Fibroblast of lung (primary cell): ENCODE measurements at places on chromosomes 13 and 19.

- peaks cover 35% of the 10 kb centered on the region for H3K36me3 ChIP-seq
- peak overlapping the region; percentile 98 for H3K27ac ChIP-seq
- H3K27me3 ChIP-seq = no peaks in the 10 kb centered on the region
Observed at GRCh38 chr19:1270213-1270853, 1.2 kb downstream of the CIRBP start.

DNA sequence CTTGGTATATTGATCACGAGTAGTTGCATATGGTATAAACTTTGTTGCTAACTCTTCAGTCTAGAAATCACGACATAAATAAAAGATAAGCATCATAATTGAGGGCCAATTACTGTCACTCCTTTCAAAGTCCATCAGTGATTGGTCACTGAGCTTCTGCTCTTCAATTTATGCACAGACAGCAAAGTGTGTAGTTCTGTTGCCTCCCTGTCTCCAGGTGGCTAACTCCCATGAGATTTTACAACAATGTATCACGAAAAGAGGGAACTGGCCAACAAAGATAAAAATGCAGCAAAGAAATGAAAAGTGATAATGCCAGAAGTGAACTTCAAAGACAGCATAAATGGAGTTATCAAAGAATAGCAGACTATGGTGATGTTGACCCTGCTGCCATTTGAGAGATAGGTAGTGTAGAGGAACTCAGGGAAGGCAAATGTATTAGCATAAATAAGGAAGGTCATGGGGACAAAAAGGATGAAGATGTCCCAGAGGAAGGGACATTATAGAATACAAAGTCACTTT lies 12.7 kb upstream of the TNFSF14 start:
- H3K4me1 ChIP-seq = no peaks in the 10 kb centered on the region
- DNase-seq = no peak
- H3K36me3 ChIP-seq = no peaks in the 10 kb centered on the region
- H3K27me3 ChIP-seq = no peaks in the 10 kb centered on the region
- no peak overlapping the region for H3K4me3 ChIP-seq

- H3K27ac ChIP-seq = no peak overlapping the region
- H3K4me3 ChIP-seq = no peak overlapping the region
- H3K27me3 ChIP-seq = no peaks in the 10 kb centered on the region
- no peak for DNase-seq
- H3K4me1 ChIP-seq = no peaks in the 10 kb centered on the region
- no peaks in the 10 kb centered on the region for H3K36me3 ChIP-seq
Observed at GRCh38 chr19:45303269-45304060, 19.2 kb downstream of the CKM start.

DNA sequence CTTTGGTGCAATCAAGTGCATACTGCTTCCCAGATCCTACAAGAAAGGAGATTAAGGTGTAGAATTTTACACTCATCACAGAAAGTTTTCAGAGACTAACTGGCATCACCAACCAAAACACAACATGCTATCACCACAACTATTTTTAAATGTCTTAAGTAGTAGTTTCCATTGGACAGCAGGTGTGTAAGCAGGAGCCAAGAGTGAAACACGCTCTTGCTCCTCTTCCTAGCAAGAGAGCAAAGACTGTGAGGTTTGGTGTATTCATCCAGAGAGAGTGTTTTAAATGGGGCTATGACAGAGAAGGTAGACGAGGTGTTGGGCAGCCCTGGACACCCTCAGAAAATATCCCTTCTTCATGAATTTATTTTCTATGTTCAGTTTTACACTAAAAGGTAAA lies 12.5 kb upstream of the LILRA4 start:
- no peaks in the 10 kb centered on the region for H3K36me3 ChIP-seq
- H3K4me1 ChIP-seq = no peaks in the 10 kb centered on the region
- no peak overlapping the region for H3K4me3 ChIP-seq

DNA sequence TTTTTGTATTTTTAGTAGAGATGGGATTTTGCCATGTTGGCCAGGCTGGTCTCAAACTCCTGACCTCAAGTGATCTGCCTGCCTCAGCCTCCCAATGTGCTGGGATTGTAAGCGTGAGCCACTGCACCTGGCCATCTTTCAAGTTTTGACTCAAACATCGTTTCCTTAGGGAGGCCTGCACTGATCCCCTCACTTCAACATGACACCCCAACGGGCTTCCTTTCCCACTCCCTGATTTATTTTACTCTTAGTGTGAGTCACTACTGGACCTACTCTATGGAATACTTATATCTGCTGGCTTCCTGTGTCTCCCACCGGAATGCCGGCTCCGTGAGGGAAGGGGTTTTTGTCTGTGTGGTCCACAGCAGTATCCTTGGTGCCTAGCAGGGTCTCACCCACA lies 4.5 kb upstream of the ADAMTS10 start:
- DNase-seq = no peak
- H3K27ac ChIP-seq = no peak overlapping the region
- no peak overlapping the region for H3K4me3 ChIP-seq
- H3K36me3 ChIP-seq = no peaks in the 10 kb centered on the region

DNA sequence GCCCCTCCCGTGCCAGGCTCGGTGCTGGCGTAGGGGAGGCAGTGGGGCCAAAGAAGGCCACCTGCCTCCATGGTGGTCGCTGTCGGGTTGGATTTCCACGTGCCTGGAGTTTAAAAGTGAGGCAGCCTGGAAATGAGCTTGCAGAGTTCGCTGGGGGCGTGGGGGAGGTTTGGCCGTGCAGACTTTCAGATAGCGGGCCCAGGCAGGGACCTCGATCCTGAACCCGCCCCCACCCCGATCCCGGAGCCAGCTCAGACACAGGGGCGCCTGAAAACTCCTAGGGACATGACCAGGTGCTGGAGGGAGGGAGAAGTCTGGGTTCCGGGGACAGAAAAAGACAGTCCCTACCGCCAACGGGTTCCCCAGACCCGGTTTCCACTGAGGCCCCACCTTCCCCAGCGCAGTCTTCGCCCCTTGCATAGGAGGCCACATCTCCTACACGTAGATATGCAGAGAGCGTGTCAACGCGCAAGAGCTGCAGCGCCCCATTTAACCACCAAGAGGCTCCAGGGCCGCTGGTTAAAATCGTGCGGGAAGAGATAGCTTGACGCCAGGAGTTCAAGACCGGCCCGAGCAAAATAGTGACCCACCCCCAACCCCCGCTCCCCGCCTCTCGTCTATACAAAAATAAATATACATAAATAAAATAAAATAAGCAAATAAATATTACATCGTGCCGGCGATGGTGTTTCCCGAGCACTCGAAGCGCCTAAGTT lies 8.5 kb downstream of the CCDC8 start:
- peaks cover 4% of the 10 kb centered on the region for H3K27me3 ChIP-seq
- no peak overlapping the region for H3K4me3 ChIP-seq
- H3K36me3 ChIP-seq = no peaks in the 10 kb centered on the region

- peak; percentile 84 for DNase-seq
- H3K27ac ChIP-seq = peak overlapping the region; percentile 23
- H3K4me3 ChIP-seq = no peak overlapping the region
- H3K4me1 ChIP-seq = no peaks in the 10 kb centered on the region
- H3K36me3 ChIP-seq = no peaks in the 10 kb centered on the region
Observed at GRCh38 chr13:32330441-32330840, 15.1 kb downstream of the BRCA2 start.

- H3K4me1 ChIP-seq = no peaks in the 10 kb centered on the region
- no peaks in the 10 kb centered on the region for H3K27me3 ChIP-seq
- H3K27ac ChIP-seq = no peak overlapping the region
- H3K4me3 ChIP-seq = no peak overlapping the region
- no peaks in the 10 kb centered on the region for H3K36me3 ChIP-seq
Observed at GRCh38 chr13:29473166-29473565, 122.3 kb downstream of the SLC7A1 start.

GRCh38 chr13:87855553-87855952 lies 184.4 kb downstream of the SLITRK5 start:
- no peaks in the 10 kb centered on the region for H3K4me1 ChIP-seq
- H3K27ac ChIP-seq = no peak overlapping the region
- no peak for DNase-seq
- H3K36me3 ChIP-seq = no peaks in the 10 kb centered on the region
- no peaks in the 10 kb centered on the region for H3K27me3 ChIP-seq
- no peak overlapping the region for H3K4me3 ChIP-seq

GRCh38 chr13:108915634-108916512 lies 286.5 kb downstream of the MYO16 start:
- H3K27ac ChIP-seq = no peak overlapping the region
- H3K27me3 ChIP-seq = no peaks in the 10 kb centered on the region
- no peaks in the 10 kb centered on the region for H3K36me3 ChIP-seq
- peak; percentile 96 for DNase-seq
- H3K4me1 ChIP-seq = peaks cover 3% of the 10 kb centered on the region

GRCh38 chr19:29561601-29562000 lies 35.8 kb downstream of the VSTM2B start:
- H3K4me3 ChIP-seq = no peak overlapping the region
- H3K27me3 ChIP-seq = no peaks in the 10 kb centered on the region
- no peak overlapping the region for H3K27ac ChIP-seq
- H3K36me3 ChIP-seq = no peaks in the 10 kb centered on the region
- DNase-seq = no peak

DNA sequence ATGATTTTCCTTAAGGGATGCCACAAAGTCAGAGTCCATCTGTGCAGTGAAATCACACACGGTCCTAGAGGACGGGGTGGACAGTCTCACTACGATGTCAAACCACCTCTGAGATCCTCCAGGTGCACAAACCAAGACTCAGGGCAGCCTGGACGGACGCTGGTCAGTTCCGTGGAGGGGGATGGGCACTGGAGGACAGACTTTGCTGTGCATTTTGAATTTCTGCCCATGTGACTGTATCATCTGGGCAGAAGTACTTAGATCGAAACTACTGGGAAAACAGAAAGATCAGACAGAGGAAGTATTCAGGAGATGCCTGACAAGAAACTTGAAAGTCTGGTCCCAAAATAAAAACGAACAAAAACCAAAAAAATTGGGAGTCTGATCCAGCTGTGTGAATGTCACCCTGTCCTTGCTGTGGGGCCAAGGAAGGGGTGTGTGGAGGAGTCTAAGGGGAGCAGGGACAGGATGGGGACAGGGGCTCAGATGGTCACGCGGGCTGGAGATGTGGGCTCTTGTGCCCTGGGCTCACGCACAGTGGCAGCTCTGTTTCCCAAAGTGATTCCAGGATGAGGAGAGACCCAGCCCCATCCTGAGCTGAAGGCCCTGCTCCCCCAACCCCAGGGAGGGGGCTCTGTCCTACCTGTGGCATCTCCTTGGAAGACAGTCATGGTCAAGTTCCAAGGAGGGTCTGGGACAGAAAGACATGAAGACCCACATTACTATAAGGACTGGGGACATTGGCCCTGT lies 1.5 kb downstream of the SIGLEC8 start:
- H3K27ac ChIP-seq = no peak overlapping the region
- H3K4me1 ChIP-seq = no peaks in the 10 kb centered on the region
- no peak overlapping the region for H3K4me3 ChIP-seq
- no peaks in the 10 kb centered on the region for H3K36me3 ChIP-seq

DNA sequence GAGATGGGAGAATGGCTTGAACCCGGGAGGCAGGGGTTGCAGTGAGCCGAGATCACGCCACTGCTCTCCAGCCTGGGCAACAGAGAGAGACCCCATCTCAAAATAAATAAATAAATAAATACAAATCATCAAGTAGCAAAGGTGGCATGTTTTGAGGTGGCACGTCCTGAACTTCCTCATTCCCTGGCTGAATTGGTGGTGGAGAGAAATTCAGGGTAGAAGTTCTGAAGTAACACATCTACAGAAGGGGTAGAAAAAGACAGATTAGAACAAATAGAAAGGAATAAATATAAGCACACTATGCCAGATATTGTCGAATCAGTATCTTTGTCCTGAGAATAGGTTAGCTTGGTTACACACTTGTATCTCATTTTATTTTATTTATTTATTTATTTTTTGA lies 6.3 kb downstream of the IFI30 start:
- no peaks in the 10 kb centered on the region for H3K27me3 ChIP-seq
- H3K27ac ChIP-seq = no peak overlapping the region
- no peaks in the 10 kb centered on the region for H3K36me3 ChIP-seq
- H3K4me3 ChIP-seq = no peak overlapping the region
- H3K4me1 ChIP-seq = no peaks in the 10 kb centered on the region
- no peak for DNase-seq

DNA sequence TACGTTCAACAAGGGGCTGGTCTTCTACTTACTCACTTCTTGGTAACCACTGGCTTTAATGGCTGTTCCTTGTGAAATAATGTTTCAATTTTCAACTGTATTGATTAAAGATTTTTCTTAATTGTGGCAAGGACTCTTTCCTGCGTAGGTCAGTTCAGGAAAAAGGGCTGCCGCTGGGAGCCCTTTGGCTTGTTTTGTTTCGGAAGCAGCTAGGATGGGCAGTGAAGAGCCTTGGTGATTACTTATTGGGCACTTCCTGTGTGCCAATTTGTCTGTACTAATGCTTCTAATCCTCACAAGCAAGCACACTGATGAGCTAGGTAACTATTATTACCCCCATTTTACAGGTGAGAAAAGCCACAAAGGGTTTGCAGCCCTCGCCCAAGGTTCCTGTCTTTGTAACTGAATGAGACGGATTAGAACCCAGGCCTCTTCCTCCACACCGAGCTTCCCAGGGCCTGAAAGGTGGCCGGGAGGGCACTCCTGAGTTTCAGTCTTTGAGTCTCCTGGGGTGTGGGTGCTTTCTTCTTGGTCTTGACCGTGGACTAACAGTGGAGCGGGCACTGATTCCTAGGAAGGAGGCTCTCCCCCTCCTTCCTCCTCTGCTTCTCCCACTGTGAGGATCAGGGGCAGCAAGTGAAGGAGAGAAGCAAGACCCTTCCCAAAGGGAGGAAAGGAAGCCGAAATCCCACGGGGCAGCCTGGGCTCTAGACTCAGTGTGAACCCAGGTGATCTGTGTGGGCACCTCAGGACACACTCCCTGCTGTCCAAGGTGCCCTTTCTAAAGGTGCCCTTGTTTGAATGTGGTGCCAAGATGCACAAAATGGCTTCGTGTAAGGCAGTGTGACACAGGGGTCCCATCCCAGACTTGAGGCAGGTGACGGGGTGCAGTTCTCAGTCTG lies 3.7 kb downstream of the COL4A2 start:
- DNase-seq = no peak
- peak overlapping the region; percentile 73 for H3K27ac ChIP-seq
- H3K4me3 ChIP-seq = no peak overlapping the region
- H3K4me1 ChIP-seq = peaks cover 15% of the 10 kb centered on the region

- no peak overlapping the region for H3K27ac ChIP-seq
- DNase-seq = no peak
- no peak overlapping the region for H3K4me3 ChIP-seq
- peaks cover 25% of the 10 kb centered on the region for H3K4me1 ChIP-seq
Observed at GRCh38 chr19:5960005-5961001, 17.6 kb downstream of the RANBP3 start.

- no peak overlapping the region for H3K27ac ChIP-seq
- DNase-seq = no peak
- peaks cover 19% of the 10 kb centered on the region for H3K36me3 ChIP-seq
- no peaks in the 10 kb centered on the region for H3K27me3 ChIP-seq
- no peaks in the 10 kb centered on the region for H3K4me1 ChIP-seq
Observed at GRCh38 chr19:58315580-58315979, 10.4 kb downstream of the ERVK3-1 start.

GRCh38 chr19:39398297-39398864 lies 7.2 kb downstream of the MED29 start:
- H3K27ac ChIP-seq = peak overlapping the region; percentile 83
- DNase-seq = peak; percentile 95
- H3K36me3 ChIP-seq = peaks cover 10% of the 10 kb centered on the region
- peaks cover 32% of the 10 kb centered on the region for H3K4me1 ChIP-seq

GRCh38 chr19:45492627-45493470 lies 4.0 kb downstream of the RTN2 start:
- H3K27ac ChIP-seq = peak overlapping the region; percentile 32
- H3K4me1 ChIP-seq = peaks cover 5% of the 10 kb centered on the region
- H3K27me3 ChIP-seq = no peaks in the 10 kb centered on the region
- H3K4me3 ChIP-seq = peak overlapping the region; percentile 68
- no peaks in the 10 kb centered on the region for H3K36me3 ChIP-seq
- peak; percentile 67 for DNase-seq

GRCh38 chr13:107091428-107091827 lies 523.5 kb upstream of the ARGLU1 start:
- no peaks in the 10 kb centered on the region for H3K27me3 ChIP-seq
- no peaks in the 10 kb centered on the region for H3K4me1 ChIP-seq
- H3K4me3 ChIP-seq = no peak overlapping the region
- no peaks in the 10 kb centered on the region for H3K36me3 ChIP-seq
